ENCODE measurements at places on chromosomes 4 and X.

DNA sequence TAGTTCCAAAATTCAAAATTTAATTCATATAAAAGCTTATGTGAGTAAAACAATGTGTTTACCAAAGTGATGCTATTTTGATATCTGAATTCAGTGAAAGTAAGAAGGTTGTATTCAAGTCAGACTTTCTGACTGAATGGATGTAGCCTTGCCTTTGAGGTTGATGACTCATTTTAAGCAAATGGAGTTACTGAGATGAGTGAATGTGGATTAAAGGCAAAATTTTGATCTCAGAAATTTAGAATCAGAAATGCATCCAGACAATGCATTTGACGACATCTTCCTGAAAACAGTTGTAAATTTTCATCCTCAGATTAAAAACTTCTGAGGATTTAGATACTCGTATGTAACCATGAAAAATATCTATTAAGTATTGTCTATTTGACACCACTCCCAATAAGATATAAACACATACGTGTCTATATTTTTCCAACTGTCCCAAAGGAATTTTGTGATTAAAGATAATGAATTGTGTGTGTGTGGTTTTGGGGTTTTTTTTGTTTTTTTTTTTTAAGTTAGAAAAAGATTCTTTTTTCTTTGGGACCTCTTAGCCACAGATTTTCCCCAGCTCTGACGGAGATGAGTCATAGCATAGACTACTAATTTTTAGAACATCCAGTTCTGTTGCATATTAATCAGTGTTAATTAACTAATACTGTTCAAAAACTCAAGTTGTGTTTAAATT is 34.4 kb downstream of the NFKB1 start:
- DNase-seq = no peak

GRCh38 chrX:18721683-18722499 is 14.4 kb downstream of the PPEF1 start:
- DNase-seq = no peak

GRCh38 chr4:20760053-20760452 is 59.8 kb downstream of the PACRGL start:
- DNase-seq = no peak

GRCh38 chrX:9759337-9759736 is 6.3 kb downstream of the GPR143 start:
- no peak for DNase-seq

GRCh38 chrX:129701624-129702069 is 37.1 kb upstream of the XPNPEP2 start:
- DNase-seq = no peak

GRCh38 chr4:79597266-79597665 is 189.2 kb upstream of the GK2 start:
- DNase-seq = no peak

- DNase-seq = no peak
These were observed 529 bp downstream of the DHRSX start for GRCh38 chrX:2500091-2500802.

DNA sequence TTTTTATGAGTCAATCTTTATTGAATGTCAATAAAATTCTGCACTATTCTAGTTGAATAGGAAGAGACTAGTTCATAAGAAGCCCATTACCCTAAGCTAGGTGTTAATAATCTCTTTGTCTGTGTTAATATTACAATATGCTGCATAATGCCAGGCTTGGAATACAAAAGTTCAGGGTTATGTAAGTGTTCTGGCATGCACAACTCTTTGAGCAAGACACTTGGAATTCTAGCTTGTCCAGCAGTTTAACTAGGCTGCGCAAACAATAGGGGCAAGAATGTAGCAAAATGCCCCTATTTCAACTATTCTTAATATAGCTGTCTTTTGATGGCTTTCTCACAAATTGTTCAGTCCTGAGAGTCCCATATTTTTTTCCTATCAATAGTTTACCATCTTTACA is 31.3 kb upstream of the ETNPPL start:
- DNase-seq = no peak

GRCh38 chrX:6778544-6779503 is 243.9 kb upstream of the VCX3A start:
- DNase-seq = no peak

DNA sequence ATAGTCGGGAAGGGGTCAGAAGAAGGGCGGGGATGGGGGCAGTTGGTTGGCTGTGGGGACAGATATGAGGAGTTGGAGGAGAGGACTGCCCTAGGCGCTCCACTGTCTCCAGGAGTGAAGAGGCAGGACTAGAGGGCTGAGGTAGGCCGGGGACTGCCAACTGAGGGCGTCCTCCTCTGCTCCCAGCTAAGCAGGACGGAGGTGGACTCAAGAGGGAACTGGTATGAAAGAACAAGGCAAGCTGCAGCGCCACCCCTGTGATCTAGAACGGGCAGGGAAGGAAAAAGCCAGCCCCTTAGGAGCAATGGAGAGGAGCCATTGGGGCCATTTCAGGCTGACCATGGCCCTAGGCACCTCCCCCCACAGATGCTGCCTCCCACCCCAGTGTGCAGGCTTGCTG is 14.0 kb downstream of the BEND2 start:
- DNase-seq = no peak

DNA sequence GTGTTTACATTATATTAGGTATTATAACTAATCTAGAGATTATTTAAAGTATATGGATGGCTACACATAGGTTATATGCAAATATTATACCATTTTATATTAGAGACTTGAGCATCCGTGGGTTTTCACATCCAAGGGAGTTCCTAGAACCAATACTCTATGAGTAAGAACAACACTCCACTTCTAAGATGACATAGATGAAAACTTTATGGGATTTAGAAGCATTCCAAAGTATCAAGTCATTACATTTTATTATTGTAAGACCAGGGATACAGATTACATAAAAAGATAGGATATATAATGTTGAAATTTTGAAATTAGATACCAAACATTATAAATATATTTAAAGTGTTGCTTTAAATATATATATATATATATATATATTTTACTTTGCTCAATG is 207.0 kb downstream of the NAP1L3 start:
- DNase-seq = no peak

DNA sequence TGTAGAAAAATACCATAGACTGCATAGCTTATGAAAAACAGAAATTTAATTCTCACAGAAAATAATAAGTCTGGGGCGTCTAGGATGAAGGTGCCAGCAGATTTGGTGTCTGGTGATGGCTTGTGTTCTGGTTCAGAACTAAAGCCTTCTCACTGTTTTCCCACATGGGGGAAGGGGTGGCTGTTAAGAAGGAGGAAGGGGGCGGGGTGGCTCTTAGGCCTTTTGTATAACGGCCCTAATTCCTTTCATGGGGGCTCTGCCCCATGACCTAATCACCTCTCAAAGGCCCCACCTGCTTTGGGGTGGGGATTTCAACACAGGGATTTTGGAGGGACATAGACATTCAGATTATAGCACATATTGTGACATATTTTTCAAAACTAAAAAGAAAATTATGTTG is 173.2 kb upstream of the TECRL start:
- DNase-seq = no peak

- DNase-seq = no peak
These were observed 8.9 kb upstream of the RUFY3 start for GRCh38 chr4:70712604-70713452.

- DNase-seq = no peak
These were observed 382.9 kb downstream of the INPP4B start for GRCh38 chr4:142463206-142463605.

- no peak for DNase-seq
These were observed 73.7 kb downstream of the GATB start for GRCh38 chr4:151687021-151687640.

GRCh38 chrX:137043736-137044135 is 9.9 kb upstream of the GPR101 start:
- DNase-seq = no peak

DNA sequence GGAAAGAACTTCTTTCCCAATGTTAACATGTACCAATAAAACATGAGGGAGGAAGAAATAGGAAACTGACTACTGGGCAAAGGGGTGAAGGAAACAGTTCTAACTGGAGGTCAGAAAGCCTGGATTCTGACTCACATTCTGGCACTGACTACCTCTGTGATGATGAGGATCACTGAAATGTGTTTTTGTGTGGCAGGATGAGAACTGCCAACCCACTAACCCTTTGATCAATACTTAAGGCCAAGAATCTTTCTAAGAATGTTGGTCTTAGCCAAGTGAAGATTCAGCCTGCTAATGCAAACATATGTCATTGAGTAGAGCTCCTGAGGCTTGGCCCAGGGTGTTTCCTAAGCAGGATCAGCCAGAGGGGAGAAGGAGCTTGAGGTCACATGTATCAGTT is 4.6 kb downstream of the ALAS2 start:
- no peak for DNase-seq

DNA sequence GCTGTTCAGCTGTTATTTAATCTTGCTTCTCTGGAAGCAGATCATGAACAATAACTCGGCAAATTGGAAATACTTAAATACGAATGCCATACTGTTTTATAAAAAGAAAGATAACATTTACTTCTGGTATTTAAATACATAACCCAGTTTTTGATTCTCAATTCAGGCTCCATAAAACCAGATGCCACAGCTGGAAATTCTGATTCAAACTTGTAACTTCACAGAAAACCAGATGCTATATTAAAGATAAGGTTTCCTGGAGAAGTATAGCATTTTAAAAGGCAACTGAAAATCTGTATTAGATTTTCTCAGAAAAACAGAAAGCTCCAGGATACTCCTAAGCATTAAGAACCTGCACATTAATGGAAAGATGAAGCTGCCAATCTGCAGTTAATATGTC is 40.2 kb downstream of the STX18 start:
- no peak for DNase-seq

DNA sequence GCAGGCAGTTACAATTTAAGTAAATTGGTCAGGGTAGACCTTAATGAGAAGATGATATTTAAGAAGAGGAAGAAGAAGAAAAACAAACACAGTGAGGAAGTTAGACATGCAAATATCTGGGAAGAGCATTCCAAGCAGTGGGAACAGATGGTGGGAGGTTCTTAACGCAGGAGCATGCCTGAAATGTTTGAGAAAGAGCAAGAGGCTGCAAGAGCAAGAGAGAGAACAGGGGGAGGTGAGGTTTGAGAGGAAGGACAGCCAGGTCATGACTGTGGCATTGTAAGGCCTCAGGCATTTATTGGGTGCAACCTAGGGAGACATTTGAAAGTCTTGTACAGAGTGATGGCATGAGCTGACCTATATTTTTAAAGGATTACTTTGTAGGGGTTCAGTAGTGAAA is 136.0 kb downstream of the UGT8 start:
- DNase-seq = no peak

GRCh38 chr4:1751155-1751918 is 30.0 kb downstream of the TACC3 start:
- DNase-seq = no peak

DNA sequence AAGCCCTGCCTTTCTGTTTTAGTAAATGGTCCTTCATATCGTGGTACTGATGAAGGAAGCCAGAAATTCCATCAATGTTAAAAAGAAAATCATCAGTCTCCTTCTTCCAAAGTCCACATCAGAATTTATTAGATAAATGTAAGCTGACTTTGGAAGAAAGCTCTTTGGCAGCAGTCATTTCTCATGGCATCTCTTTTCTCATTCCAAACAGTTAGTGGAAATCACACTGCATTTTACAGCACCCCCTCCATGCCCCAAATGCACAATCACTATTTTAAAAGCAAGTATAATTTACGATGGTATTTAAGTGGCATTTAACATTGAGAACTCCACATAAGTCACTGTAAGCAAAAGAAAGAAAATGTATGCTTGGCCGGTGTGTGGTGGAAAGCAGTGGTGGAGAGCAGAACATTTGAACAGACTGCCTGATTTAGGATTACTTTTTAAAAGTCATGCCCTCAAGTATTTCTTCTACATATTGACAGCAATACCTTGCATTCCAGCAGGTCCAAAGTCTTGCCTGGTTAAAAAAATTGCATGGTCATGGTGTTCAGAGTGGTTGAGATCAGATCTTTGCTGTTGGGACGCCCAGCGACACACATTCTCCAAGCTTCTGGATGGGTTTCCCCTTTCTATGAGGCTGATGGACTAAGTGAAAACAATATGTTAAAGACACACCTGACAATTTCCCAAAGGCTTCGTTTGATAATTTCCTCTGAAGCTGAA is 248.6 kb downstream of the ADAMTS3 start:
- DNase-seq = no peak

GRCh38 chrX:128769495-128769894 is 717.3 kb upstream of the ACTRT1 start:
- no peak for DNase-seq

DNA sequence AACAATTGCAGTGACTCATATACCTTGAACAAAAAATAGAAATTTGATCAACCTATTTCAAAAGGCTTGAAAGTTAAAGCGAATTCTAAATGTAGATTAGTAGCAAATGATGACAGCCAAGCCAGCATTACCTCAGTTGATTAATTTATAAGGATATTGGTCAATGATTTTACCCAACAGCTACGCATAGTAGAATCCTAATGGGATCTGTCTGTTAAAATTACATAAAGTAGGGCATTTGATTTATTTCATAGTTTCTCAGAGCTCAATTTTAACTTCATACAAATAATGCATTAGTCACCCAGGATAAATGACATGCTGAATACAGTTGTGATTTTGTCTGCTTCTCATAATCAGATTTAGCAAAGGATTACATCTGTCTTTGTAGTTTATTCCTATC is 12.0 kb downstream of the AFF2 start:
- no peak for DNase-seq

- DNase-seq = no peak
These were observed 127.0 kb downstream of the IL15 start for GRCh38 chr4:141763374-141763773.

DNA sequence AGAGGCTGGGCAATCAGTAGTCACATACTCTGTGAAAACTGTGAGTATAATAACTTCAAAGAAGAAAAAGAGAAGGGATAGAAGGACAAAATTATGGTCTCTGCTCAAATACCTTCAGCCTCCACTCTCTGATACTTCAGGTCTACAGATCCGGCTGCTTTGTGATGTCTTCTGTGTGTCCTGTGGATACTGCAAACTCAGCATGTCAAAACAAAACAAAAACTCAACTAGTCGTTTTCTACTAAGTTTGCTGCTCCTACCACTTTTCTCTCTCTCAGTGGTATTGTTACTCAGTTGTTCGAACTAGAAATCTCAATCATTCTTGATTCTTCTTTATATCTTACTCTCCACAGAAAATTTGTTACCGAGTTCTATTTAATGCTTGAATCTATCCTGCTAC is 202.4 kb upstream of the ANK2 start:
- no peak for DNase-seq

- no peak for DNase-seq
These were observed 6.3 kb downstream of the SLC39A8 start for GRCh38 chr4:102339018-102339417.

GRCh38 chr4:137601934-137602333 is 69.6 kb upstream of the PCDH18 start:
- no peak for DNase-seq

DNA sequence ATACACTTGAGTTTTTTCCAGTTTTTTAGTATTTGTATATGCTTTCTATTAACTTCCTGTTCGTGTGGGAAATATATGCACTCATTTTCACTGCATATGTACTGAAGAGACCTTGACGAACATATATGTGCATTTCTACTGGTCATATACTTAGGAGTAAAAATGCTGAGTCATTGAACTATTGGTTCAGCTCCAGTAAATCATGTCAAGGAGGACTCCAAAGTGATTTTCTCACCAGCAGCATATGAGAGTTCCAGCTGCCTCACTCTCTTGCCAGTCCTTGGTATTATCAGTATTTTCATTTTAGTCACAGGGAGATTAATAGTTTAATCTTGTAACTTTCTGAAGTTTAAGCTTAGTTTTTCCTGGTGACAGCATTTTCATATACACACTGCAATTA is 2750.2 kb downstream of the ARAP2 start:
- DNase-seq = no peak

- no peak for DNase-seq
These were observed 93.1 kb downstream of the SLC16A2 start for GRCh38 chrX:74514384-74514783.
